ENCODE measurements at places on chromosomes 6 and 20. TPM values are rescaled to one million over a fixed set of nuclear protein-coding genes. Genes with fewer than 3 reads are reported as not detected.

Gene BIRC7
- not detected for total RNA-seq

Gene TOX2
- 0.31 TPM for total RNA-seq

Gene MCCD1
- total RNA-seq: not detected

Gene POLR1C
- total RNA-seq: 22.0 TPM

Gene CDSN
- not detected for total RNA-seq

Gene HLA-DRB1
- total RNA-seq: 0.16 TPM

Gene ATG5
- 76.1 TPM for total RNA-seq

Gene PBOV1
- total RNA-seq: not detected

Gene CLPSL1
- not detected for total RNA-seq

Gene KHDC1
- 4.1 TPM for total RNA-seq

Gene VSX1
- not detected for total RNA-seq

Gene NHSL1
- 69.6 TPM for total RNA-seq
